ENCODE measurements at places on chromosomes 7 and 10.
A peak's percentile ranks its signal among the peaks of the same experiment; 100 is the strongest.

DNA sequence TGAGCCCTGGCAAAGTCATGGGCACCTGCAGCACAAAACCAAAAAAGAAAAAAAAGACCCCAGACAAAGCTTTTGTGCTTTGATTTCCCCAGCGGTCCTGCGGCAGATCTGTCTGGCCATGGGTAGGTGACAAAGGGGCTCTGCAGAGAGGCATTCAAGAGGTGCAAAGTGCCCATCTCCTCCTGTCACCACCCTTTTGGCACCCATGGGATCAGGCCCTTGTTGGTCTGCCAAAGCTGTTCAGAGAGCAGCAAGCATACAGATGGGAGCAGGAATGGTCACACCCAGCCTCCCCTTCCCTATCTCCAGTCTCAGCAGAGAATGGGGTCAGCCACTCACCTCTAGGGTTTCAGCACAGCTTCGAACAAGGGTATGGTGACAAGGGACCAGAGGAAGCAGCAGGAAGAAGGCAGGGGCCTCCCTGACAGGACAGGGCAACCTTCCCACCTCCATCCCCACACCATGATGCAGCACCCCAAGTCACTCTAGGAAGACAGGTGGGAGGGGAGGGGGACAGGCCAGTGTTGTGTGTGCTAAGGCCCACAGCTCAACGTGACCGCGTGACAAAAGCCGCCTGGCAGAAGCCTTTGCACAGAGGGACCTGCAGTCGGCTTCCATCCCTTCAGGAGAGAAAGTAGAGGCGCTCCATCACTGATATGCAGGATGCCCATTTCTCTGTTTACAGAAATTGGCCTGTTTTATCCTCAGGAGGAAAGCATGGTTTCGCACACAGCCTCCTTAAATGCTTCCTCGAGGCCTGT lies 6.3 kb downstream of the CAMK2G start:
- DNase-seq: no peak

DNA sequence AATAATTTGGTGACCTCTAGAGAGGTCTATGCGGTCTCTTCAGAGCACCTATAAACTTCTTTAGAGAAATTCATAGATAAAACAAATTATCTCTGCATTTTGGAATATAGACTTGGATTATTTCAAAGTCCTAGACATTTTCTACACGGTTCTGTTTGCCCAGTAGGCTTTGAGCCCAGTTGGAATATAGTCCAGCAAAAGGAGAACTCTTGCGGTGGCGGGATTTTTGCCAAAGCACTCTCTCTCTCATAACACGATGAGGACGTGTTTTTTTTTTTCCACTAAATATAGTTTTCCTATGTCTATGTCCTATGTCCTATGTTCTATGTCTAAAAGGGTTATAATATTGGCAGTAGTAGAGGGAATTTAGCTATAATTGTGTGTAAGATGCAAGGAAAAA lies 164.9 kb upstream of the AGR3 start:
- no peak for DNase-seq

DNA sequence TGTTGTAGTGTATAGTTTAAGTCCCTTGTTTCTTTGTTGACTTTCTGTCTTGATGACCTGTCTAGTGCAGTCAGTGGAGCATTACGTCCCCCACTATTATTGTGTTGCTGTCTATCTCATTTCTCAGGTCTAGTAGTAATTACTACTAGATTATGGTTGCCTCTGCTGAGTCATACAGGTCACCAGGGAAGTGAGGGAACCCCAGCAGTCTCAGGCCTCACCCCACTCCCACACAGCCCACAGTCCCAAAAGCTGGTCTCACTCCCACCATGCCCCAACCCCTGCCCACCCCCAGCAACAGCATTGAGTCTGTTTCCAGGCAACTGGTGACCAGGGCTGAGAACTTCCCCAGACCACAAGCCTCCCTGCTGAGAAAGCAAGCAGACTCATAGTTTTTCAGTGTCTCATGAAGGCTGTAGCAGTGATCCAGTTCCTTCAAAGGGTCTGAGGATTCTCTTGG lies 88.0 kb downstream of the PLXDC2 start:
- peak; percentile 29 for DNase-seq

DNA sequence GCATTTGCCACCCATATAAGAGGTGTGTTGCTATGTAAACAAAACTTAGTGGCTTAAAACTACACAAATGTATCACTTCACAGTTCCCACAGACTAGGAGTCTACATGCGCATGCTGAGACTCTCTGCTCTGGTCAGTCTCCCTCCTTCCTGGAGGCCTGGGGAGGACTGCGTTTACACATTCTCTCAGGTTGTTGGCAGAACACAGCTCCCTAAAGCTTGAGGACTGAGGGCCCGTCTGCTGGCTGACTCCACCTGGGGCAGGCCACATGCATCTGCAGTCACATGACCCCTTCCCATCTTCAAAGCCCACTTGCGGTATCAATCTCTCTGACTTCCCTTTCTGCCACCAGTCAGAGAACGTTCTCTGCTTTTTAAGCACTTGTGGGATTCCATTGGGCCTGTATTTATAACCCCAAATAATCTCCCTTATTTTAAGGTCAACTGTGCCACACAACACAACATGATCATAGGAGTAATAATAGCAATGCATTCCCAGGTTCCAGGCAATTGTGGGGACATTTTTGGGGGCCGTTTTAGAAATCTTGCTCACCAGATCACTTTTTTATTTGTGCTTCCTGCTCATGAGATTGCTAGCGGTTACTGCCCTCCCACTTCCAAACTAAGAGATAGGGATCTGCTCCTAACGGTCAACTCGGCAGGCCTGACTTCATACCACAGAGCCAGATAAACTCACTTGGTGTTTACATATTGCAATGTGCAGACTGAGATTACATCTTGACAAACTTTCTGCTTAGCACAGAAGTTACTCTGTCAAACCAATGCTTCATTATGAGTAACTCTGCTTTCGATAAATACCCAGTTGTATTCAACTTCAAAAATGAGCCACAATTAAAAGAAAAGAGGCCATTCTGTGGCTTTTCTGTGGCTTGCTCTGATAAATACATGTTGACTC lies 96.3 kb downstream of the ALOX5 start:
- DNase-seq: peak; percentile 98

DNA sequence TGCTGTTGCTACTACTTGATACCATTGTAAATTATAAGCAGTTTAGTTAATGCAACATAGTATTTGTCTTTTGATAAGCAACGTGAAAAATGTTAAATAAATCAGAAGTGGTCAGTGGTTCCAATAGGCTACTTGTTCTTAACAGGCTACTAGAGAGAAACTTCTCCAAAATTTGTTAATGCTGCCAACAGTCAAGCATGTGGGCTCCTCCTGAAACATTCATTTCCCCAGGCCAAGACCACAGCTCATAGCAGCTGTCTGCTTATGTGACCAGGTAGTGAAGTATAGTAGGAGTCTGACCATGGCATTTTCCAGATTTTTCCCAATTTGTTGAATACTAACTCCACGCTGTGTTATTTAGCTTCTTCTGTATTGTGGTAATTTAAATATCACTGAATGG lies 81.0 kb downstream of the CYP51A1 start:
- no peak for DNase-seq

GRCh38 chr10:44650691-44651661 lies 260.2 kb upstream of the TMEM72 start:
- no peak for DNase-seq

- no peak for DNase-seq
Observed at GRCh38 chr7:131203291-131203976, 124.2 kb upstream of the MKLN1 start.

GRCh38 chr10:27564398-27564797 lies 60.3 kb downstream of the RAB18 start:
- DNase-seq: peak; percentile 53

- DNase-seq: no peak
Observed at GRCh38 chr7:30681815-30682211, 443 bp downstream of the CRHR2 start.

Data from OCI-M1 (cell line).